ENCODE measurements at places on chromosomes 11 and 22.
A peak's percentile ranks its signal among the peaks of the same experiment; 100 is the strongest.

- DNase-seq = peak; percentile 35
Measured at GRCh38 chr11:14418801-14419417, 59.9 kb upstream of the RRAS2 start.

GRCh38 chr11:8699903-8700302 lies 17.3 kb downstream of the RPL27A start:
- DNase-seq = no peak

GRCh38 chr11:16902781-16903378 lies 111.3 kb downstream of the PLEKHA7 start:
- no peak for DNase-seq

GRCh38 chr11:124870430-124870829 lies 5.2 kb downstream of the ROBO3 start:
- no peak for DNase-seq

GRCh38 chr22:39904862-39905261 lies 4.0 kb downstream of the GRAP2 start:
- DNase-seq = no peak

DNA sequence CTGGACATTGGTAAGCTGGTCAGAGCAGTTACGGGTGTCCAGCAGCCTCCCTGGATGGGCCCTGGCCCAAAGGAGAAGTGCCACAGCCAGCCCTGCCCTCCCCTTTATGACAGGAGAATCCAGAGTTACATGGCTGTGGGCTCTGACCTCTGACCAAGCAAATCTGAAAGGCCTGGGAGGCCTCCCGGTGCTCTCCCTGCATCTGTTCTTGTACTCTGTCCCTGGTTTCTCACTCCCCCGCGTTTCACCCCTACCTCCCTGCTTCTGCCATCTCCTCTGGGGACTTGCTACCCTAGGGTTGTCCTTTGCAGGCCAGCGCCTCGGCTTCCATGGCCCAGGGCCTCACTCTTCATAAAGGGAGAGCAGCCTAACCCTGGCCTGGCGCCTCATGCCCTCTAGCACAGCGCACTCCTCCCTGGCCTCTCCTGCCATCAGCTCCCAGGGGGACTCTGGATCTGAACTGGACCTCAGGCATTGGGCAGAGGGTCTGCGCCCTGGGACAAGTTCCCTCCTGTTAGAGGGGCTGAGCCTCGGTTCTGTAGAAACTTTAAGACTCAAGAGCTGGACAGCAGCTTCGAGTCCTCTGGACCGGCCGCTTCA lies 10.7 kb downstream of the PICK1 start:
- no peak for DNase-seq

DNA sequence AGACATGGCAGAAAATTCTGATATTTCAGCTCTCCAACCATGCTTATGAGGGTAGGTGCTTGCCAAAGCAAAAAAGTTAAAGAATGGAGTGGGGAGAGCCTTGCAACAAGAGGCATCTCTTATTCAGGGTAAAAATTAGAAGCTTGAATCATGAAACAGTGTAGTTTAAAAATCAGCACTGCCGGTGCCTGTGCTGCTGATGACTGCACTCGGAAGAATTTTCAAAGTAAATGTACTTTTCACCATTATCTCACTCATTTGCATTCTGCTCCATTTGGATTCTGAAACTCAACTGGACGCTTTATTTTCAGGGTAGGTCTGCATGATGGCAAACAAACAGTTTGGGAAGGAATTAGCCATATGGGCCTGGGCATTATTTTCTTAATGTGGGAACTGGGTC lies 126.3 kb downstream of the KIRREL3 start:
- no peak for DNase-seq

DNA sequence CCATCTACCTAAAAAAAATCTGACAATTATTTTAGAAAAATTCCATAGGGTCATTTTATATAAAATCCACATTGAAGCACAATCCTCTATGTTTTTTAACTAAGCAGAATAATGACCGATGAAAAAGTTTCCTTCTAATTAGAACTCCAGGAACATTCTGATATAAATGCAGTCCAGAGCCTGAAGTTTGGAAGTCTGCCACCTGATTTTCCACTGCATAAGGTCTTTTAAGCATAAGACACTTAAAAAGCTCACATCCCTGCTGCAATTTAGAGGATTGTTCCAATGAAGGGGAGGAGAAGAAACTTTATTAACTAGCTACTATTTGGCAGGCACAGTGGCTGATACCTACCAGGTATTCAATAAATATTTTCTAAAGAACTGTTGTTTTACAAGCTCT lies 570.3 kb upstream of the ANO5 start:
- no peak for DNase-seq

- no peak for DNase-seq
Measured at GRCh38 chr11:94768602-94769541, 716 bp downstream of the AMOTL1 start.

DNA sequence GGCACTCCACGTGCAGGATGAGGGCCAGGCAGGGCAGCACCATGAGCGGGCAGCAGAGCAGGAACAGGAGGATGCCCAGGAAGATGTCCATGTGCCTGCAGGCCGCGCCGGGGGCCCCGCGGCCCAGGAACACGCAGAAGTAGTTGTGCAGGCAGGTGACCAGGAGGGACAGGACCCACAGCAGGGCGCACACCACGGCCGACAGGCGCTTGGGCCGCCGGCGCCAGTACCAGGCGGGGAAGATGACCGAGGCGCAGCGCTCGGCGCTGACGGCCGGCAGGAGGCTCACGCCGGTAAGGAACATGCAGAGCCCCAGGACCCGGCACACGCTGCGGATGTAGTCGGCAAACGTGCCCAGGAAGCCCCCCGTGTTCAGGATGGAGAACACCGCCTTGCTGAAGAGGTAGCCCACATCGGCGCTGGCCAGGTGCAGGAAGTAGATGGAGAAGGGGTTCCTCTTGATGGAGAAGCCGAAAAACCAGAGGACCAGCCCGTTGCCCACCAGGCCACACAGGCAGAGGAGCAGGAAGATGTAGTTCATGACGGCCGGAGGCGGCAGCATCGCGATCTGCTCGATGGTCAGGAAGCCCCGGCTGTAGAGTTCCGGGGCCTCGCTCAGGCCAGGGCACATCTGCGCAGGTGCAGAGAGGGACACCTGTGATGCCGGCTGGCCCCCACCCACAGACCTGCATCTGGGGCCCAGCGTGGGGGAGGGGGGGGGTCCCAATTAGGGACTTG lies 7.2 kb downstream of the MRGPRF start:
- DNase-seq = no peak

GRCh38 chr11:123047266-123047946 lies 14.5 kb downstream of the HSPA8 start:
- DNase-seq = no peak

- no peak for DNase-seq
Measured at GRCh38 chr11:69264486-69264885, 29.5 kb upstream of the MYEOV start.

DNA sequence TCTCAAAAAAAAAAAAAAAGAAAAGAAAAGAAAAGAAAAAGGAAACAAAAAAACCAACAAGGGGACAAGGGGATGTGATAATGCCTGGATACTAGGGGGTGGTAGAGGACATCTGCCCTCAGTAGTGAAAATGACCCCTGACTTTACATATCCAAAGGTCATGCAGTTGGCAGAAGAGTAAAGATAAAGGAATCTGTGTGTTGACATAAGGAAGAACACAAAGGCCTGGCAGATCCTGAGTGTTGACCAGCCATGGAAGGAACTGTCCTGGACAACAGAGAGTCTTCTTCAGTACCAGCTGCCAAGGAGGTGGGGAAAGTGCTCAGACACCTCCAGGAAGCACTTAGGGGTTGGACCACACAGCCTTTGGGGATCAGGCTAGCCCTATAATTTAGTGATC lies 12.6 kb downstream of the SLC43A1 start:
- DNase-seq = no peak

DNA sequence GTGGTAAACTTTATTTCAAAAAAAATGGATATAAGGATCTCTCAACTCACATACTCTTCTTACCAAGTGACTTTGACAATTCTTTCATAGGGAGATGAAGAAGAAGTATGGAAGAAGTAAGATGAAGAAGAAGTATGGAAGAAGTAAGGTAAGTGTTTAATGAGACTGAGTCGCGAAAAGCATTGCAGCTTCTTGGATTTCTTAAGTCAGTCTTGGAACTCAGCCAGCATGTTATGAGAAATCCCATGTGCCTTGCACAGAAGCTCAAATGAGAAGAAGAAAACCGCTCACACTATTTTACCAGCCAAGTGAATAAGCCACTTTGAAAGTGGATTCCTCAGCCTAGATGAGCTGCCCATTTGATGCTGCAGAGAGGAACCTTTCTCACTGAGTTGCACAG lies 332.0 kb upstream of the CCDC179 start:
- no peak for DNase-seq

DNA sequence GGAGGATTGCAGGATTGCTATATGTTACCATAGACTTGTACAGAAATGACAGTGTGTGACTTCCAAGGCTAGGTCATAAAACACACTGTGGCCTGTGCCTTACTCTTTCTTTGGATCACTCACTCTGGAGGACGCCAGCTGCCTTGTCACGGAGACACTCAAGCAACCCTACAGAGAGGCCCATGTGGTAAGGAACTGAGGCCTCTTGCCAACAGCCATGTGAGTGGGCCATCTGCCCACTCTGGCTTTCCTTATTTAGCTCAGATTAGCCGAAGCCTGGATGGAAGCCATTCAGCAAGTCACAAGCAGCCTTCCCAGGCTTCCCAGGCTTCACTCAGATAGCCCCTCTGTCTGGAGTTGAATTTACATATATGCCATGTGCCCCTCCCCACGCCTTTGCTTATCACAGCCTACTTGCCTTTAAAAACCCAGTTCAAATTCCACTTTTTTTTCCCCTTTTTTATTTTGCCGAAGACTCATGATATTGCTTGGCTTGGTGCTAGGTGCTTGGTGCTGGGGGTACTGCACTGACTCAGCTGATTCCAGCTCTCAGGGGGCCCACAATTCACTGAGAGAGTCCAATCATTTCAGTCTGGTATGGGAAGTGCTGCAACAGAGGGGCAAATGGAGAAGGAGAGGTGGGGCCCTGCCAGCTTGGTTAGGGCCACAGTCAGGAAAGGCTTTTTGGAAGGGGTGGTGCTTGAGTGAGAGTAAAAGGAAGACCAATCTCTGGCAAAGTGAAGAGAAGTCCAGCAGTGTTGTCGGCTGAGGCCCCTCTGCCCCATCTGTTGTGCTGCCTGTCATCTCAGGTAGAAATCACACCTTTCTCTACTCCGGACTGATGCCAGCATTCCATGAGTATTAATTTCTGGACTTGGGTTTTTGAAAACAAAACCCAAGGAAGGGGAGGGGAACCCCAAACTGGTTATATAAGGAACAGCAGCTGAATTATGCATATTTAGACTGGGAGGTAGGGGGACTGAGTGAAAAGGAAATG lies 14.5 kb upstream of the P4HA3 start:
- DNase-seq = no peak

DNA sequence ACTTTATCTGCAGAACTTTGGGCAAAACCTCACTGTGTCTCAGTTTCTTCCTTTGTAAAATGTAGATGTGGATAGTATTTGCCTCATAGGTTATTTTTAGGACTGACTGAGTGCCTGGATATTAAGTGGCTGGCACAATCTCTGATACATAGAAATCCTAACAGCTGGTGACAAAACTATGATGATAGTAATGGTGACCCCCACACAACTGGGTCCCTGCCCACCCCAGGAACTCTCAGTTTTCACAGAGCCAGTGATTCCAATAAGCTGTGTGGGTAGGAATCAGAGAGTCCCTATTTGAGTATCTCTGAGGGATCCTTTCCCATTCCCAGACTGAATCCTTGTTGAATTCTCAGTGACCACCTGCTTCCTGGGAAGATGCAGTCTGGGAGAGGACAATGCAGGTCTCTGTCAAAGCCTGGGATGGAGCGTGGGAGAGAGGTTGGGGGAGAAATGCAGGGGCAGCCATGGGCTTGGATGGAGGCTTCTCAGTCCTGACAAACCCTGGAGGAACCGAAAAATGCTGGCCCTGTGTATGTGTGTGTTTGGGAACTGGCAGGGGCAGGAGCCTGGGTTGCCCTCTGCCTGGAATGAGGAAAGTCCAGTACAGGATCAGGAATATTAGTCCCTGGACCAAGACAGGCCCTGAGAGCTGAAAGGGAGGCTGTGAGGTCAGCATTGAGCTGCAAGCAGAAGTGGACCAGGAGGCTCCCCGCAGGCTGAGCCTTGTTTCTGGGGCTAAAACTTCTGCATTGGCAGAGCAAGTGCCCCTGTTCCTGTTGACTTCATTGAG lies 6.1 kb upstream of the P2RY6 start:
- no peak for DNase-seq

- DNase-seq = no peak
Measured at GRCh38 chr11:69285766-69286165, 8.2 kb upstream of the MYEOV start.

DNA sequence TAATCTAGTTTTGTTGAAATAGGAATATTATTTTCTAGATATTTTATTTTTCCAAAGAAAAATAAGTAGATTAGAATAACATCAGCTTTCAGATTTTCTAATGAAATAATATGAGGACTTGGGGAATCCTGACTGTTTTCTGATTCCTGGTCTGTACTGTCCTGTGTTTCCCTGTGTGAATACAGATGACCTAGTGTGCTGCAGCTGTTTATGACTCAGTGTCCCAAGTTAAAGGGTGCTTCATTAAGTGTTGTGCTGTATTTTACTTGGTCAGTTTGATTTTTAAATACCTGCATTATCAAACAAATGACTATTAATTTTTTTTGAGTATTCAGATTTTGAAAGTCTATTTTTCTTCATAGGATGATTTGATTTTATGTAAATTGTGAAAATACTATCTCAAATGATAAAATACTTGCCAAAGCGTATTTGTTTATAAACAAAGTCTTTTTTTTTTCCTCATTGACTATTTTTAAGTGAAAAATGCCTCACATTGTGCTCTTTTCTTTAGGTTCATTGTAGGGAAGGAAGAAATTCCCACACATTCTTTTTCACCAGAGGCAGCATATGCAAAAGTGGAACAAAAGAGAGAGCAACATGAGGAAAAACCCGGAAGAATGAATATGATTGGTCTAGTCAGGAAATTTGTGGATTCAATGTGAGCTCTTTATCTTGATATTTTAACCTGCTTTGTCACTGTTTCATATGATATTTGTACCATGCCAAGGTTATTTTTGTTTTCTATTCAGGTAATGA lies 264.2 kb downstream of the TMEM135 start:
- no peak for DNase-seq

DNA sequence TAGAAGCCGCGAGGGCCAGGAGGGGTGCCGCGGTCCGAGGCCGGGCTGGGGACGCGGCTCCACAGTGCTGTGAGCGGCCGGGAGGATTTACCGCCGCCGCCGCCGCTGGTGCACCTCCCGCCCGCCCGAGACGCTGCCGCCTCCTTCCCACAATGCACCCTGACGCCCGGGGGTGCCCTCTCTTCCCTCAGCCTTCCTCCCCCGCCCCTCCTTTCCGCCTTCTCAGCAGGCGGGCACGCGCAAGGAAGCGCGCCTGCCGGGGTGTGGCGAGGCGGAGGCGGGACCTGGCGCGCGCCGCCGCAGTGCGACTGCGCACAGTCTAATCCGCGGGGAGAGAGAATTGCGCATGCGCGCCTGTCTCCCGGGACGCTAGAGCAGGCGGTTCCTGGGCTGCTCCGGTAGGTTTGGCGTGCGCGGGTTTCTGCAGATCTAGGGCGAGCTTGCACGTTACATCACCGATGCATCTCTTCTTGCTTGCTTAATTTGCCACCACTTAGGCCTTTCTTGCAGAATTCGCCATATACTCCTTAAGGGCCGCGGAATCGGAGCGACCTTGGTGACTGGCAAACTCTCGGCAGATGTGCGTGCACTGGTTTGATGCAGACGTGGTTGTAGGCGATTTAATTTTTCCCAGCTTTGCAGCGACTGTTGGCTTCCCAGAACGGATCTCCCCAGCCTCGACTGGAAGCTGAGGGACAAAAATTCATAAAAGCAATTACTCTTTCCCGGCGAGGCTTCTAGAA lies at the start of the genes GVQW3 and THAP12:
GVQW3 (plus strand) TSS at position 347 of the 743 bp plus-strand sequence. CDS start 506 bp downstream, outside the sequence.
THAP12 (minus strand) TSS at position 156 of the 743 bp plus-strand sequence. CDS start 296 bp downstream, outside the sequence.
- peak; percentile 95 for DNase-seq

GRCh38 chr11:73192272-73192671 lies 25.8 kb upstream of the P2RY2 start:
- no peak for DNase-seq

- DNase-seq = peak; percentile 52
Measured at GRCh38 chr11:86559311-86559945, 113.0 kb downstream of the ME3 start.

Data from SW 1271 (cell line).